Vagina (tissue), 2 donors: ENCODE measurements at places on chromosomes 11 and 22. TPM values are rescaled to one million over a fixed set of nuclear protein-coding genes. Genes with fewer than 3 reads are reported as not detected.

Gene APOL6
- 11.5 TPM for total RNA-seq

Gene TMPRSS13
- 9.6 TPM for total RNA-seq

Gene KDM4F
- total RNA-seq, result not detected

Gene BLID
- 5.9 TPM for total RNA-seq

Gene CKAP5
- total RNA-seq, result 32.9 TPM

Gene ZDHHC13
- total RNA-seq, result 22.6 TPM

Gene ARHGAP42
- total RNA-seq, result 5.9 TPM

Gene IL17REL
- not detected for total RNA-seq

- H3K27ac ChIP-seq, result peak overlapping the region; percentile 15
- no peak for DNase-seq
- H3K4me1 ChIP-seq, result peaks cover 59% of the 10 kb centered on the region
- no peaks in the 10 kb centered on the region for H3K27me3 ChIP-seq
- no peak overlapping the region for H3K4me3 ChIP-seq
- H3K36me3 ChIP-seq, result no peaks in the 10 kb centered on the region
Measured at GRCh38 chr11:78192223-78192719, 3.6 kb downstream of the USP35 start.

GRCh38 chr11:20015529-20016427 lies 144.5 kb downstream of the DBX1 start:
- H3K36me3 ChIP-seq, result no peaks in the 10 kb centered on the region
- no peaks in the 10 kb centered on the region for H3K4me1 ChIP-seq
- no peak for DNase-seq
- H3K27me3 ChIP-seq, result no peaks in the 10 kb centered on the region

DNA sequence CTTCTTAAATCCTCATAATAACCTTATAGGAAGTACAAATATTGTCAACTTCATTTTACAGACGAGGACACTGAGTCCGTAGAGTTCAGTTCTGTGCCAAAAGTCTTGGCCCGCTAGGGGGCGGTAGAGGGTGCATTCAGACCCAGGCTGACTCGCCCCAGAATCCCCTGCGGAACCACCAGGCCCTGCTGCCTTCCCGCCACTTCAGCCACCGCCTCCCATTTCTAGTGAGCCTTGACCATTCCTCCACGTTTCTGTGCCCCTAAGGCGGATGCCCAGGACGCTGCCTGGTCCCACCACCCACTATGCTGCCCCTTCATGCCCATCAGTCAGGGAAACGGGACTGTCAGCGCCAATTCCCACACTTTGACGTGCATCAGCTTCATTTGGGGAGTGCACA lies 19.1 kb downstream of the SYT13 start:
- no peaks in the 10 kb centered on the region for H3K36me3 ChIP-seq
- H3K27me3 ChIP-seq, result no peaks in the 10 kb centered on the region
- H3K4me3 ChIP-seq, result no peak overlapping the region
- H3K27ac ChIP-seq, result no peak overlapping the region
- H3K4me1 ChIP-seq, result peaks cover 4% of the 10 kb centered on the region

DNA sequence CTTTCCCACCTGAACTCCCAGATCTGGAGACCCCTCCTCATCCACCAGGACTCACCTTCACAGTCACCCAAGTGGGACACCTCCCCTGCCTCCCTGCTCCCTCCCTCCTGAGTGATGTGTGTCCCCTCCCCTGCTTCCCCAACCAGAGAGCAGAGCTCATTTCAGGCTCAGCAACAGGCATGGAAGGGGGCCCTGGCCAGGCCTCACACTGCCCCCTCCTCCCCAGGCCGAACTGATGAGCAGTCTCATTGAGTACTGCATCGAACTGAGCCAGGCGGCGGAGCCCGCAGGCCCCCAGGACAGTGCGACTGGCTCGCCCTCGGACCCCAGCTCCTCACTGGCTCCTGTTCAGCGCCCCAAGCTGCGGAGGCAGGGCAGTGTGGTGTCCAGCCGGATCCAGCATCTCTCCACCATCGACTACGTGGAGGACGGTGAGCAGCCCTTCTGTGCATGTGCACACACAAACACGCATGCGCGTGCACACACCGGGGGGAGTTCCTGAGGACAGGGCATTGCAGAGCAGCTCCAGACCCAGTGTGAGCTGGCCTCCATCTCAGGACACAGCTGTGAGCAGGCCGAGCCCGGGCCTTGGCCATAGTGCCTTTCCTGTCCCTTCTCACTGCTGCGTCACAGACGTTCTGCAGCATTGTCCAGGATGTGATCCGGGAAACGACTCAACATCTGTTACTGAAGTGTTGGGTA lies 17.8 kb upstream of the NEAT1 start:
- no peaks in the 10 kb centered on the region for H3K36me3 ChIP-seq
- H3K27me3 ChIP-seq, result no peaks in the 10 kb centered on the region
- DNase-seq, result no peak
- H3K4me3 ChIP-seq, result no peak overlapping the region
- H3K4me1 ChIP-seq, result peaks cover 8% of the 10 kb centered on the region
- H3K27ac ChIP-seq, result no peak overlapping the region

DNA sequence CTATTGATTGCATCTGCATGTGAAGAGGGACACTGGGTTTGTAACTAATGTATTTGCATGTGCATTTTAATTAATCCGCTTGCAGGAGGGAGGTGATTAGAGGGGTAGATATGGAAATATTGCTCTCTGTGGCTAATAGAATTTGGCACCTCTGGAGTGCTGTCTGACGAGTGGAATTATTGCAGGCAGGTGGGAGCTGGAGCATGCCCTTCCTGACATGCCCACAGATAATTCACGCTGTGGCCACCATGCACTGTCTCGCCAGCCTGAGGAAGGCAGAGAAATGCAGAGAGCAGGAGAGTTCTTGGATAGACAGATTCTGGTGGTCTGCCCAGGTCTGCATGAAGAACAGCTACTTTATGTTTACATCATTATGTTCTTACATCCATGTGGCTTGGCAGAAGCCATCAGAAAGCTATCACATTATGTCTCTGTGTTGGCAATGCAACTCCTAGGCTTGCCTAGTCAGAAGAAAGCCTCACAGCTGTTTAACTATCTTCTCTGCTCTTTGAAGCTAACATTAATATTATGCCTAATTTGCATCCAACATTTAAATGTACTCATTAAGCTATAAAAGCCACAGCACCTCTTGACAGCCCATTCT lies 89.4 kb upstream of the DRD2 start:
- no peaks in the 10 kb centered on the region for H3K4me1 ChIP-seq
- no peaks in the 10 kb centered on the region for H3K36me3 ChIP-seq
- DNase-seq, result no peak
- no peaks in the 10 kb centered on the region for H3K27me3 ChIP-seq

GRCh38 chr22:50307890-50308596 lies 597 bp upstream of the PLXNB2 start:
- H3K27ac ChIP-seq, result peak overlapping the region; percentile 88
- no peaks in the 10 kb centered on the region for H3K36me3 ChIP-seq
- H3K4me3 ChIP-seq, result peak overlapping the region; percentile 24
- no peaks in the 10 kb centered on the region for H3K27me3 ChIP-seq
- peaks cover 47% of the 10 kb centered on the region for H3K4me1 ChIP-seq
- no peak for DNase-seq

GRCh38 chr22:47419239-47419638 lies 656.8 kb downstream of the TBC1D22A start:
- no peak overlapping the region for H3K27ac ChIP-seq
- H3K27me3 ChIP-seq, result no peaks in the 10 kb centered on the region
- H3K36me3 ChIP-seq, result no peaks in the 10 kb centered on the region
- no peak overlapping the region for H3K4me3 ChIP-seq
- DNase-seq, result peak; percentile 31
- H3K4me1 ChIP-seq, result no peaks in the 10 kb centered on the region

DNA sequence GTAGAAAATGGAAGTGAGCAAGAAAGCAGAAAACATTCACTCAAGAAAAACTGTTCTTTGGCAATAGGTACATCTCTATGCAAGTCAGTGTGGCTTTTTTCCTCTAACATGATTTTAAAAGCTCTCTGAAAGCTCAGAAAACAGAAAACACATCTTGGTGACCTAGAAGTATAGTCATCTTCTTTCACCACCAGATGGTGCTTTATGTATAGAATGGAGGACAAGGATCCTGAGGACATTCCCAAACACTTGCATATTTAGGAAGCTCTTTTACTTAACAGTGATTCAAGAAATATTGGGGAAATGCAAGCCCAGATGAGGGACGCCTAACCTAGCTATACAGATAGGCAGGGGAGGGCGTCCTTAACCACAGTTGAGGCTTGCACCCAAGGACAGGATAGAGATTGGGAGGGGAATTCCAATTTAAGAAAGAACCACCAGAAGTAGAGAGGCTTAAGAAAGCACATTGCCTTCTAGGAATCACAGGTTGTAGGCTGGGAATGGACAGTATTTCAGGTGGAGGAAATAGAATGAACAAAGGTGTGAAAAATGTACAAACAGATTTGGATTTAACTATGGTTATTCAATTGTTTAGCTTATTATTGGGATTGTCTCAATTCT lies 13.8 kb upstream of the CCDC81 start:
- H3K27me3 ChIP-seq, result no peaks in the 10 kb centered on the region
- no peak overlapping the region for H3K27ac ChIP-seq
- no peak overlapping the region for H3K4me3 ChIP-seq
- H3K36me3 ChIP-seq, result no peaks in the 10 kb centered on the region

GRCh38 chr22:36048911-36049677 lies 20.5 kb upstream of the RBFOX2 start:
- H3K4me1 ChIP-seq, result no peaks in the 10 kb centered on the region
- no peak for DNase-seq
- H3K36me3 ChIP-seq, result no peaks in the 10 kb centered on the region
- H3K27ac ChIP-seq, result no peak overlapping the region
- no peak overlapping the region for H3K4me3 ChIP-seq

GRCh38 chr11:117843666-117844484 lies 19.3 kb upstream of the FXYD2 start:
- peak; percentile 91 for DNase-seq
- no peak overlapping the region for H3K27ac ChIP-seq
- H3K4me1 ChIP-seq, result no peaks in the 10 kb centered on the region

- DNase-seq, result no peak
- no peaks in the 10 kb centered on the region for H3K27me3 ChIP-seq
- H3K36me3 ChIP-seq, result no peaks in the 10 kb centered on the region
- peaks cover 20% of the 10 kb centered on the region for H3K4me1 ChIP-seq
- peak within 1 kb of the TSS; percentile 47 for H3K4me3 ChIP-seq
- H3K27ac ChIP-seq, result no peak within 1 kb of the TSS
Measured at GRCh38 chr22:18110194-18110953, at the start of gene TUBA8. TSS of gene TUBA8 (plus strand) at chr22:18110809. CDS start at chr22:18110866, 57 bp downstream.

DNA sequence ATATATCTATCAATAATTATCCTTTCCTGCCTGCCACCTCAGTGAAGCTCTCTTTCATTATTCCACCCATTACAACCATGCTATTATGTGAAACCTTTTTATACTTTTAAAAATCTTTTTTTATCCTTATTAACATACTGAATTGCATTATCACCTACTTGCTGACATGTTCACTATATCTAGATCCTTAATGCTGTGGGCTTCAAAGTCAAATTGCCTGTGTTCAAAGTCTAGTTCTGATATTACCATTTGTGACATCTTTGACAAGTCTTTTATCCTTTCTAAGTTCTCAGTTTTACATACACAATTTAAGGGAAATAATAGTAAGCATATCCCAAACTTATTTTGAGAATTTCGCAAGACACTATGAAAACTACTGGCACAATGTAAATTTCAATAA lies 2239.4 kb downstream of the LRRC4C start:
- H3K4me1 ChIP-seq, result no peaks in the 10 kb centered on the region
- H3K36me3 ChIP-seq, result no peaks in the 10 kb centered on the region
- H3K4me3 ChIP-seq, result no peak overlapping the region
- DNase-seq, result no peak
- no peaks in the 10 kb centered on the region for H3K27me3 ChIP-seq

DNA sequence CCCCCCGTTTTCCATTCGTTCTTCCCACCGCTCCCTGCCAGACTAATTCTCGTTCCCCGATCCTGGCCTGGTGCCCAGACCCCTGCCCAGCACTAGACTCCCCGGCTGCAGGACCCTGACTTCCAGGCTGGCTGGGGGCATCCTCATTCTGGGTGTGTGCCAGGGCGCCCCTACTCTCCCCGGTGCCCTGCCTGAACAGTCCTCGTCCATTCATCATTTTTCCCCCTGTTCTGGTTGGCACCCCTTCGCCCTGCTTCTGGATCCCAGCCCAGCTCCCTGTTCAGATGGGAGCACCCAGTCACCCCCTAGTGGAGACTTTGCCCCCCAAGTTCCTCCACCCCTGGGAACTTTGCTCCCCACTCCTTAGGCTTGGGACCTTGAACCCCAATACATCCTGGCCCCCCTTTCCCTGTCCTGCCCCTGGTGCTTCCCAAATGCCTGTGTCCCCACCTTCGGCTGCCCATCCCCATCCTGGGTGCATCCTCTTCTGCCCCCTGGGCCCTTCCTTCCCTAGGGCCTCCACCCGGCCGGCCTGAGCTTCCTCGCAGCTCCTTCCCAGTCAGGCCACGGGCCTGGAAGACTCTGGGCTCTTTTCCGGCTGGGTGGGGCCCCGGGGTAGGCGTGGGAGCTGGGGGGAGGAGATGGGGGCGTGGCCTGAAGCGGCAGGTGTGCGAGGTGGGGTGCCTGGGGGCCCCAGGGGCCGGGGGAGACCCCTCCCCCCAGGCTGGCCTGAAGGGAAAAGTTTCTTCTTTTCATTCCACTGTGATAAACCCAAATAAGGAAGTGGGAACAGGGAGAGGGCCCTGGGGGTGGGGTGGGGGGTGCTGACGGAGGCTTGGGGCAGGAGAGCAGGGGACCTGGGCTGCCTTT lies 908 bp downstream of the PLCB3 start:
- peaks cover 17% of the 10 kb centered on the region for H3K36me3 ChIP-seq
- H3K4me3 ChIP-seq, result peak overlapping the region; percentile 85
- DNase-seq, result no peak
- H3K4me1 ChIP-seq, result peaks cover 35% of the 10 kb centered on the region
- H3K27ac ChIP-seq, result peak overlapping the region; percentile 78
- no peaks in the 10 kb centered on the region for H3K27me3 ChIP-seq

DNA sequence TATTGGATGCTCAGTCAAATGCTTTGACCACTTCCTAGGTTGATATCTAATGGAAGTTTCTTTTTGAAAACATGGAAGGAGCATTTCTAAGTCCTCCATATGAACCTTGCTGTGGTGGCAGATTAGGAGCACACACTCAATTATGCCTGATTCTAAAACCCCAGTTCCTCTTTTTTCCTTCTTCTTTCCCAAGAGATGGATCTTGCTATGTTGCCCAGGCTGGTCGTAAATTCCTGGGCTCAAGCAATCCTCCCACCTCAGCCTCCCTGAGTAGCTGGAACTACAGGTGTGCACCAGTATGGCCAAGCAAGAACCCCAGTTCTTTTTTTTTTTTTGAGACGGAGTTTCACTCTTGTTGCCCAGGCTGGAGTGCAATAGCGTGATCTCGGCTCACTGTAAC lies 3.0 kb downstream of the LYVE1 start:
- H3K36me3 ChIP-seq, result no peaks in the 10 kb centered on the region
- H3K4me1 ChIP-seq, result no peaks in the 10 kb centered on the region
- H3K4me3 ChIP-seq, result no peak overlapping the region
- DNase-seq, result no peak
- no peak overlapping the region for H3K27ac ChIP-seq
- no peaks in the 10 kb centered on the region for H3K27me3 ChIP-seq
